ENCODE measurements at places on chromosomes 13 and 19. TPM values are rescaled to one million over a fixed set of nuclear protein-coding genes. Genes with fewer than 3 reads are reported as not detected.

HCST gene
- polyA plus RNA-seq = not detected

LRRC4B gene
- 0.10 TPM for polyA plus RNA-seq

RFPL4AL1 gene
- polyA plus RNA-seq = not detected

DNA sequence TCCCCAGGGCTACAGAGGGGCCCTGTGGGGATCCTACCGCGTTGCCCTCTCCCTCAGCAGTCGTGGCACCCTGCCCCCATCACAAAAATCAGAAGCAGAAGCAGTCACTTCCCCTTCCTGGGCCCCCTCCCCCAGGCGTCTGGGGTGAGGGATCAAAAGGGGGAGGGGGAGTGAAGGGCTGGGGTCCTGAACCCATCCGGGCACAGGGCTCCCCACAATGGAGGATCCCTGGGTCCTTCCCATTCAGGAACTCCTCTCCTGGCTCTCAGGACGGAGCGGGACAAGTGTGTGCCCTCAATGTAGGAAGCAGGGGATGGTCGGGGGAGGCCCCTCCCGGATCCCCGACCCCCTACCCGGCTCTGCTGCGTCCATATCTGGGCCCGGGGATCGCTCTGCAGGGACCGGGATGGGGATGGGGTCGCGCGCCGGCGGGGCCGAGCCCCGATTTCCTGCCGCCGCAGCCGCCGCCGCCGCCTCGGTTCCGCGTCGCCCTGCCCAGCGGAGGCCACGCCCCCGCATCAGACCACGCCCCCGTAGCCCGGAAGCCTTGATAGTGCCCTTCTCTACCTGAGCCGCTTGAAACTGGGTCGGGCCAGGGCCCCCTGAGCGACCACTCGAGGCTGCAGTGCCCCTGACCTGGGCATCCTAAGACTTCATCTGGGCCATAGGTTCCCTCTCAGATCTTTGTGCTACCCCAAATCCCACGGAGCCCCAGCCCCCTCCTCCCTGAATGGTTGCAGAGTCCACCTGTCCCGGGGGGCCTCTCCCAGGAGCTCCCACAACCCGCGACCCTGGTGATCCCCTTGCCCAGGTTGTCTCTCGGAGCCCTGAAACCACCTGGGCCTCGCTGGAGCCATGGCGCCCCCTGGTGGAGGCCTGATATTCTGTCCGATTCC, at the start of gene GMIP:
Gene GMIP, minus strand, starts transcription at position 500 of the 896 bp plus-strand sequence. Its CDS starts 128 bp downstream, at position 372.
- peaks cover 4% of the 10 kb centered on the region for H3K4me1 ChIP-seq
- peak; percentile 45 for DNase-seq
- H3K27ac ChIP-seq = peak within 1 kb of the TSS; percentile 54
- H3K4me3 ChIP-seq = peak within 1 kb of the TSS; percentile 72
- no peaks in the 10 kb centered on the region for H3K27me3 ChIP-seq

- H3K27me3 ChIP-seq = no peaks in the 10 kb centered on the region
- no peak overlapping the region for H3K27ac ChIP-seq
- no peak overlapping the region for H3K4me3 ChIP-seq
- H3K4me1 ChIP-seq = no peaks in the 10 kb centered on the region
Observed at GRCh38 chr13:19266979-19267378, 85.4 kb upstream of the TUBA3C start.

DNA sequence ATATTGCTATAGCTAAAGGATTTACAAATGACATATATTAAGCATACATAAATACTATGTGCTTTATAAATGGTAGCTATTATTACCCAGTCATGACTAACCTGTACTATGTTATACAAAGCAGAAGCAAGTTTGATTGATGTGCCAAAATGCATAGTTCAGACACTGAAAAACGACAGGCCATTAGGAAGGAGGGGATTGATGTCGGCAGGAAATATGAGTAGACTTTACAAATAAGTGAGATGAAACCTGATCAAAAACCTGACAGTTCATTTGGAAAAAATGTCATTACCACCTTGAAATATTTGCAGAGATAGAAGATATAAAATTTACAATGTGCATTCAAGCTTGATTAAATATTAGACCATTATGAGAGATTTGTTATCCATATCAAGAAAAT, 38.8 kb upstream of the TPP2 start:
- DNase-seq = no peak
- H3K27me3 ChIP-seq = peaks cover 3% of the 10 kb centered on the region
- no peak overlapping the region for H3K4me3 ChIP-seq
- H3K36me3 ChIP-seq = no peaks in the 10 kb centered on the region
- no peaks in the 10 kb centered on the region for H3K4me1 ChIP-seq
- no peak overlapping the region for H3K27ac ChIP-seq

- H3K36me3 ChIP-seq = no peaks in the 10 kb centered on the region
- no peak overlapping the region for H3K27ac ChIP-seq
- DNase-seq = peak; percentile 81
Observed at GRCh38 chr19:18274781-18275356, 617 bp upstream of the IQCN start.

- DNase-seq = no peak
- peaks cover 55% of the 10 kb centered on the region for H3K4me1 ChIP-seq
- no peak overlapping the region for H3K4me3 ChIP-seq
Observed at GRCh38 chr19:6242677-6243076, 37.1 kb downstream of the MLLT1 start.

GRCh38 chr13:30884543-30884942, 21.5 kb upstream of the MEDAG start:
- H3K27me3 ChIP-seq = peaks cover 9% of the 10 kb centered on the region
- DNase-seq = no peak
- H3K27ac ChIP-seq = no peak overlapping the region
- H3K4me1 ChIP-seq = no peaks in the 10 kb centered on the region

- peaks cover 8% of the 10 kb centered on the region for H3K4me1 ChIP-seq
- DNase-seq = no peak
- H3K4me3 ChIP-seq = no peak overlapping the region
- no peaks in the 10 kb centered on the region for H3K36me3 ChIP-seq
- no peaks in the 10 kb centered on the region for H3K27me3 ChIP-seq
- no peak overlapping the region for H3K27ac ChIP-seq
Observed at GRCh38 chr13:73913751-73914518, 220.3 kb downstream of the KLF12 start.

GRCh38 chr19:3162418-3163229, 15.9 kb upstream of the S1PR4 start:
- H3K36me3 ChIP-seq = no peaks in the 10 kb centered on the region
- H3K4me1 ChIP-seq = peaks cover 6% of the 10 kb centered on the region
- no peak overlapping the region for H3K4me3 ChIP-seq
- no peak overlapping the region for H3K27ac ChIP-seq
- no peak for DNase-seq
- no peaks in the 10 kb centered on the region for H3K27me3 ChIP-seq

- H3K4me3 ChIP-seq = no peak overlapping the region
- no peaks in the 10 kb centered on the region for H3K36me3 ChIP-seq
- peaks cover 21% of the 10 kb centered on the region for H3K4me1 ChIP-seq
- no peak overlapping the region for H3K27ac ChIP-seq
Observed at GRCh38 chr13:89457977-89458376, 1786.8 kb downstream of the SLITRK5 start.

DNA sequence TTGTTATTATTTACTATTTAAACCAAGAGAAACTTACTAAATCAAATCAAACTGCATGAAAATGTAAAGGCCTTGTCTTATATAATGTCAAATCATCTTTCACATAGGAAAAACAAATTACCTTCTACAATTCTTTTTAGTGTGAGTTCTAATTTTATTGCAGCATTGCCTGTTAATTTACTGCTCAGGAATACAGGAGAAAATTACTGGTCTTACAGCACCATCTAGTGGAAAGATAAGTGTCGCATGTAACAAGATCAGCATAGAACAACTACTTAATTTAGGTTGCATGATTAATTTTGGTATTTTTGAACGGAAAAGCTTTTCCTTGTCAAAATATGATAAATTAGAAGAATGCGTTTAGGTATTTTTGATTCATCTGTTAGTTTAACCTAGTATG, 502.7 kb downstream of the UQCRFS1 start:
- H3K27ac ChIP-seq = no peak overlapping the region
- no peaks in the 10 kb centered on the region for H3K36me3 ChIP-seq
- peak; percentile 54 for DNase-seq

- peak; percentile 97 for DNase-seq
- H3K27ac ChIP-seq = peak within 1 kb of the TSS; percentile 94
- H3K36me3 ChIP-seq = no peaks in the 10 kb centered on the region
- H3K27me3 ChIP-seq = no peaks in the 10 kb centered on the region
Observed at GRCh38 chr19:40716482-40717324, at the start of the genes COQ8B and ITPKC. Gene COQ8B, minus strand, starts transcription at chr19:40716886. Its CDS starts 2,254 bp downstream, at chr19:40714632. Gene ITPKC, plus strand, starts transcription at chr19:40717112. Its CDS starts 24 bp downstream, at chr19:40717136.

GRCh38 chr13:39397896-39398265, 205.1 kb downstream of the LHFPL6 start:
- H3K36me3 ChIP-seq = no peaks in the 10 kb centered on the region
- H3K4me3 ChIP-seq = no peak overlapping the region
- H3K27ac ChIP-seq = no peak overlapping the region
- DNase-seq = no peak
- H3K4me1 ChIP-seq = no peaks in the 10 kb centered on the region
- peaks cover 4% of the 10 kb centered on the region for H3K27me3 ChIP-seq

- DNase-seq = no peak
- no peak overlapping the region for H3K4me3 ChIP-seq
- no peaks in the 10 kb centered on the region for H3K27me3 ChIP-seq
- no peaks in the 10 kb centered on the region for H3K4me1 ChIP-seq
- no peaks in the 10 kb centered on the region for H3K36me3 ChIP-seq
- no peak overlapping the region for H3K27ac ChIP-seq
Observed at GRCh38 chr13:58994077-58994476, 1169.7 kb downstream of the DIAPH3 start.

DNA sequence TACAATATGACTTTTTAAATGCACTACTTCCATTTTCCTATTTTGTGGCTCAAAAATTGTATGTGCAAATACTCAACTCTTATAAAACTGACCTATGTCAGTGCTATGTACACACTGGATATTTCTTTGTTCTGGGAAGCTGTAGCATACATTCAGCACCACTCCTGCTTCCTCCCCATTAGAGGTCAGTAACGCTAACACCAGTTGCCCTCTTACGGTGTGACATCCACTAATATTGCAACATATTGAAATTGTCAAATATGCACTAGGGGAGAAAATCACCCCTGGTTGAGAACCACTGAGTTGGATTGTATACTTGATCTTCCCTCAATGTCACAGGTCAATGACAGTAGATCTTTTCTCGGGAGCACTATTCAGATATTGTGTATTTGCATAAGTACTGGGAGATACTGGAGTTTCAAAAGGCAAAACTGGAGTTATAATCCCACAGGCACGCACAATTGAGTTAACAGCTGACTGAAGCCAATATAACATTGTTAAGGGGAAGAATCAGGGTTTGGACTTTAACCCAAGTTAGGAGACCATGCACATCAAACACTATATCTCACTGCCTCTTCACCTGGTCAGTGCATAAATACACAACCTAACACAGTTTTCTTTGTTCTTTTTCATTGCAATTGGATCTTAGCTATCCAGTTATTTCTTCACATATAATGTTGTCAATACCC, 1276.5 kb upstream of the MIR17HG start:
- no peak overlapping the region for H3K4me3 ChIP-seq
- H3K4me1 ChIP-seq = no peaks in the 10 kb centered on the region
- DNase-seq = no peak
- H3K27ac ChIP-seq = no peak overlapping the region
- H3K27me3 ChIP-seq = no peaks in the 10 kb centered on the region
- no peaks in the 10 kb centered on the region for H3K36me3 ChIP-seq
